ENCODE measurements at places on chromosomes 6 and 20. TPM values are rescaled to one million over a fixed set of nuclear protein-coding genes. Genes with fewer than 3 reads are reported as not detected.

TCP11 gene
- 0.43 TPM for total RNA-seq

DNA sequence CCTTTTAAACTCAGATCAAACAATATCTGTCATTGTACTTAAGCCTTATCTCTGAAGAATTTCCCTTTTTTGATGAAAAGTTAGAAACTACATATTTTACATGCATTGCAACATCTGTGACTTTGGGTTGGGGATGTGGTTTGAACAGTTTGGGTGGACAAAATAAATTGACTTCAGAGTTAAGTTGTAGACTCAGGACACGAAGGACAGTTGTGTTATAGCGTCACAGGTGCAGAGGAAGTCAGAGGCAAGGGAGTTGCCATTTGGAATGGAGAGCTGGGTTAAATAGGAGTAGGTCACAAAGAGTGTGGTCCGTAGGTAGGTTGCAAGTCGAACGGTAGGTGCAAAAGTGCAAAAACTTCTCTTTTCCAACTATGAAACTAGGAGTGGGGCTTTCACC lies 46.0 kb downstream of the ZFAND3 start:
- no peak for DNase-seq

- no peak for DNase-seq
These were observed 77.7 kb upstream of the KCNG1 start for GRCh38 chr20:51100617-51101016.

- no peak for DNase-seq
These were observed 100.1 kb downstream of the TNFRSF21 start for GRCh38 chr6:47209632-47210031.

- DNase-seq, result no peak
These were observed 119.0 kb upstream of the ZNF184 start for GRCh38 chr6:27591699-27592480.
